ENCODE measurements at places on chromosomes 7 and 10.

DNA sequence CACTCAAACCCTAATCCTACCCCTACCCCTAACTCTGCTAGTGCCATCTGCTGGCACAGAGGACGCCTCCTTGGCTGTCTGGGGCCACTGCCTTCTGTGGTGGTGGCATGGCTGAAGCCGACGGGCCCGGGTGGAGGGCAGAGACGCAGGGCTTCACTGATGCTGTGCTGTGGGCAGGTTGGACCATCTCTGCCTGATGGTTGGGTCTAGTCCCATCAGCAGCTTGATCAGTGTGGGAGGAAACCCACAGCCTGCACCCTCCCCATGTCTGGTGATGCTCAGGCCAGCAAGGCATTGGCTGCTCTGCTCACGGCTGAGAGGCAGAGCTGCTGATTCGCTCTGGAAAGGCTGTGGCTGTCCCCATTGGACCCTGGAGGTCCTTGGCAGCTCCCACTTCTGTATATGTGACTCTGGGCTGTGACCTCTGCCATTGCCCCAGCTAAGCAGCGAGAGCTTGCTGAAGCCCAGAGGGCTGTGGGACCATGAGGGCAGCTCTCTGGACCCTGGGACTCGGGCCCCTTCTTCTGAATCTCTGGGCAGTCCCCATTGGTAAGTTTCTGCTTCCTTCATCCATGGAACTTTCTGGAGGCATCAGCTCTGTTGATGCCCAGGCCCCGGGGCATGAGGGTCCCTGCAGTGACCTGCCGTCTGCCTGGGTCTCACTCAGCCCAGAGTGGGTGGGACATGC, at the start of gene SCART1:
TSS of gene SCART1 (plus strand) at position 430 of the 688 bp plus-strand sequence. CDS start at position 483, 53 bp downstream.
- no peak for DNase-seq

DNA sequence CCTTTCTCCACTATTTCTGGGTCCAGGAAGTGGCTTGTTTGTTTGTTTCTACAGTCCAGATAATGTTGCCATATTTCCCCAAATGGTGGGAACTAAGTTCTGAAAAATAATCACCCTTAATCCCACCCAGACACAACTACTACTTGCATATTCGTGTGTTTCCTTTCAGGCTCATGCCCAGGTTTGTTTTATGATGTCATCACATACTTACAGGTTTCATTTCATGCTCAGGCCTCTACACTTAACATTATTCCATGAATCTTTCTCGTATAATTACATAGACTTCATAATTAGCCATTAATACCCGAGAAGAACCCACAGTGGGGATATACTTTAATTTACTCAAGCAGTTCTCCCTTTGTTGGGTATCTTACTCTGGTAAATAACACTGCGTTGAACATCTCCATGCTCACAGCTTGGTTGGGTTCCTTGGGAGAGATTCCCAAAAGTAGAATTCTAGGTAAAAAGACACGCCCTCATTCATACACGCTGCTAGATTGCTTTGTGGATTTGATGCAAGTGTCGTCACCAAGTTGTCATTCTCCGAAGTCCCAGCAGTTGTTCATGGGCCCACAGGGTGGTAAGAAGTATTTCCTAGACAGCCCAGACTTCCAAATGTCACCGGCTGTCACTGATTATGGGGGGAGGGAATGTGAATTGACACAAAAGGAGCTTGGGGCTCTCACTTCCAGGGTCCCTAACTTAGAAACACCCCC, 42.6 kb downstream of the UNC5B start:
- no peak for DNase-seq

DNA sequence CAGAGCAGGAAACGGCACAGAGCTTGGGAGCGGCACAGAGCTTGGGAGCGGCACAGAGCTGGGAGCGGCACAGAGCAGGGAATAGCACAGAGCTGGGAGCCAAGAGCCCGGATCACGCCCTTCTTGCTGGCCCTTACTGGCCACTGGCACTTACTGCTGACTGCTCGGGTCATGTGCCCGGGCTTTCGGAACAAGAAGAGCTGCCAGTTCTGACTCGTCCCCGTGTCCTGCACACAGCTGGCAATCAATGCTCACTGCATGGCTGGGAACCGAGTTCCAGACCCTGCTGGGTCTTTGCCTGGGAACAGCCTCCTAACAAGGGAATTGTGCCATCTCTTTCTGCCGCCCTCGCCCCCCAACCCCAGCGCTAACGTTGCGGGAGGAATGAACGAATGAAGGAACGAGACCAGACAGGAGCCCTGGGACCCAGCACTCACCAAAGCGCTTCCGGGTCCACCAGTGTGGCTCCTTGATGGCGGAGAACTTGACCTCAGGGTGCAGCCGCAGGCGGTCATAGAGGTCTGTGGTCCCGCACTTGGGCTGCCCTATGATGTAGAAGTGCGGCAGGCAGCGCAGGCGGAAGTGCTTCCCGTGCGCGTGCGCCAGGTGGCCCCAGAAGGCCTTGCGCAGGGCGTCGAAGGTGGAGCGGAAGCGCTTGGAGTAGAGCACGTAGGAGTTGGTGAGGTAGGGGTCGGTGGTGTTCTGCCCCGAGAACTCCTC, 49.1 kb downstream of the CHST15 start:
- no peak for DNase-seq

DNA sequence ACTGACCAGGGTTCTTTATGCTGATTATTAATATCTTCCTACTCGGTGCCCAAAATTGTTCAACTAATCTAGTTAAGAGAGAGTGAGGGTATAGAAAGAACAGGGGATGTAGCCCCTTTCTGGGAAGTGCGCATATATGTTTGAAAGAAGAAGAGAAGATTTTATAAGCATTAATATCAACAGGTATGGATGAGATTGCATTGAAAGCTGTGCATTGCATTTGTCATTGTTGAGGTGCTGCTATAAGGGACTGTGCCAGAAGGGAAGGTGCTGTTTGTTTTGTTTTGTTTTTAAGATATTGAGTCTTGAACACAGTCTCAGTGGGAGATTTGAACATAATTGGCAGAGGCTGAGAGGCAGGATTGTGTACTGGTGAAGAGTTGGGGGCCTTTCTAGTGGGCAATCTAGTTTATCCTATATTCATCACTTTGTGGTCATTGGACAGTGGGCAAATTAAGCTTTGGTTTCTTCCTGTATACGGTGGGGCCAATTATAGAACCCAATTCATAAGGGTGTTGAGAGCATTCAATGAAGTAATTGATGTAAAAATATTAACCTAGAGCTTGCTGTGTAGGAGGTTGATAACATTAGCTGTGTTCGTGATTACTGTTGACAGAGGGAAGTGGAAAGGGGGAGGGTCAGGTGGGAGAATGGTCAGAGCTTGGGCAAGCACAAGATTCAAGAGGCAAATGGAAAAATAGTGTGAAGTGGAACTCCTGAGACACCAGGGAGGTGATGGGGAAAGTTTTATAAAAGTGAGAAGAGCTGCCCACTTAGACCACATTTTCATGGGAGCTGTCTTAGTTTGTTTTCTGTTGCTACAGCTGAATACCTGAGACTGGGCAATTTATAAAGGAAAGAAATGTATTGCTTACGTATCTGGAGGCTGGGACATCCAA, 19.9 kb upstream of the PCGF5 start:
- no peak for DNase-seq

DNA sequence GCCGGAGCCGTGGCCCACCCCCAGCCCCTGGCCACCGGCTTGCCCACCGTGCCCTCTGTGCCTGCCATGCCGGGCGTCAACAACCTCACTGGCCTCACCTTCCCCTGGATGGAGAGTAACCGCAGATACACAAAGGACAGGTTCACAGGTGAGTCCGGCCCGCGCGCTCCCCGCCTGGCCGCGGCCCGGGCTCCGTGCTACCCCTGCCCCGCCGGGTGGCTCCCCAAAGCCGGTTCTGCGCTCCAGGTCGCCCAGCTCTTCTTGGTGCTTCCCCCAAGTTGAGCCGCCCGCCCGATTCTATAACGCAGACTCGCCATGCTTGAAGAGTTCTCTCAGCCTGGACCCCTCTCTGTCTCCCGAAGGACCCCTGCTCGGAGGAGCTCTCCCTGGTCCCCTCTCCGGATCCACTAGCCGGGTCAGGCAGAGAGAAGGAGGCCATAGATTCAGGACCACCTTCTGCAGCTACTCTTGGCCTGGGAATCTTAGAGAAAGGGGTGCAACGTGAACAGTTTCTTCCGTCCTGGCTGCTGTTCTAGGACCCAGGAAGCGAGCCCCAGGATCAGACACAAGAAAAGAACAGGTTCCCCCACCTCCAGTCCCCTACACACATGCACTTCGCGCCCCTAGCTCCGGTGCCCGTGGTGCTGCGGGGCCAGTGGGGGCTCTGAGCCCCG, 999 bp downstream of the TLX1 start:
- no peak for DNase-seq

GRCh38 chr7:151509670-151510333, 9.9 kb downstream of the RHEB start:
- DNase-seq = no peak

DNA sequence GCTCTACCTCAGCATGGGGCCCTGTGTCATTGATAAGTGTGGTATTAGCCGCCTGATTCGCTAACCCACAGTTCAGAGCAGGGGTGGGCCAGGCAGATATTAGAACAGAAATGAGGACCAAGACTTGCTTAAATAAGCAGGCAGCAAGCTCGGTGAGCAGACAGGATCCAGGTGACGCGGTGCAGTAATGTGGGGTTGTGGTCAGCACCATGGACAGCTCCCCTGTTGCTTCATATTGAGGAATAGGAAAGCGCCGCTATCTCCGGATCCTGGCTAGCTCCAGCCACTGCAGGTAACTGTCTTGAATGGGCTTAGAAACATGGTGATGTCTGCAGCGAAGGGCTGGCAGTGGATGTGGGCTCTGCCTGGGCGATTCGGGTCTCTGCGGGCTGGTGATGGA, 51.3 kb upstream of the GPR26 start:
- no peak for DNase-seq

Data from NCI-H2107 (cell line).